ENCODE measurements at places on chromosomes 3 and 15. TPM values are rescaled to one million over a fixed set of nuclear protein-coding genes. Genes with fewer than 3 reads are reported as not detected.

GRCh38 chr3:149401212-149401925, 23.9 kb upstream of the TM4SF1 start:
- peak overlapping the region; percentile 79 for H3K27ac ChIP-seq
- H3K4me1 ChIP-seq: peaks cover 11% of the 10 kb centered on the region
- H3K36me3 ChIP-seq: no peaks in the 10 kb centered on the region

DNA sequence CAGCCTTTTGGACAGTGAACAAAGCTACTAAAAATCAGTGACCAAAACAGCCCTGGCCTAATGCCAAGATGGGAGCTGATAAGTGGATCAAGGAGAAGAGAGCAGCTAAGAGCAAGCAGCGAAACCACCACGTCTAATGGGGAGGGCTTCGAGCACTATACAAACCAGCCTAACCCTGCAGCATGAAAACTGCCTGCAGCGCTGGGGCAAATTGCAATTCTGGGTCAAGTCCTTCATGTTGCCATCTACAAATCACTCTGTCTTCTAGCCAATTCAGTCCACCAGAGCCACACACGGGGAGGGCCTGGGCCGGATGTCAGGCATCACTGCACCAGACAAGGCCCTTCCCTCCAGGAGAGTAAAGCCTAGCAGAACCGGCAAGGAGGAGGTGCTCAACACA, 30.5 kb upstream of the SPATA12 start:
- no peak overlapping the region for H3K4me3 ChIP-seq
- H3K27ac ChIP-seq: no peak overlapping the region
- no peaks in the 10 kb centered on the region for H3K36me3 ChIP-seq
- DNase-seq: no peak
- H3K27me3 ChIP-seq: no peaks in the 10 kb centered on the region
- no peaks in the 10 kb centered on the region for H3K4me1 ChIP-seq

GRCh38 chr15:67072958-67073357, 7.6 kb downstream of the SMAD3 start:
- no peak overlapping the region for H3K27ac ChIP-seq
- no peaks in the 10 kb centered on the region for H3K36me3 ChIP-seq
- no peaks in the 10 kb centered on the region for H3K27me3 ChIP-seq
- DNase-seq: no peak

Gene GOLGA6B
- total RNA-seq: not detected

GRCh38 chr15:99475754-99476412, 89.9 kb upstream of the MEF2A start:
- no peak overlapping the region for H3K4me3 ChIP-seq
- H3K36me3 ChIP-seq: no peaks in the 10 kb centered on the region
- H3K27ac ChIP-seq: peak overlapping the region; percentile 56
- DNase-seq: no peak
- no peaks in the 10 kb centered on the region for H3K27me3 ChIP-seq
